ENCODE measurements at places on chromosomes 2 and 18.

DNA sequence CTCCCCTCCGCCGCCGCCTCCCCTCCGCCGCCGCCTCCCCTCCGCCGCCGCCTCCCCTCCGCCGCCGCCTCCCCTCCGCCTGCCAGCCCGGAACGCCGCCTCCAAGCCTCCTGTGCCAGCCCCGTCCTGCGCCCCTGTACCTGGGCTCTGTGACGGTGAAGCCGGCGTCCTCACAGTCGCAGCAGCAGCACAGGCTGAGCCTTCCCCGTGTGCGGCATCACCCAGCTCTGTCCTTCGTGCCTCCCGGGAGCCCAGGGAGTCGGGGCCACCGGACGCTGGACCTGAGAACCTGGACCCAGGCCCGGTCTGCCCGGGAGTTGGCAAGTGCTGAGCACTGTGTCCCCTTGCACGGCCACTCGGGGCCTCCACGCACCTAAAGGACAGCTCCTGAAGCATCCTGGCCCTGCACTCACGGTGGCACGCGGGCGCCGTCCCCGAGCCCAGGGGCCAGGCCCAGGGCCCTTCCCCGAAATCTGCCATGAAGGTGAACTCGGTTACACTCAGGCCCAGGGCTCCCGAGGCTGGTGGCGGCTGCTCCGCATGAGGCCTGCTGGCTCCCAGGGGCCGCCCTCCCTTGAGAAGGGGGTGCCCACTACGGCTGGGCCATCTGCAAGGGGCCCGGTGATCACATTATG lies 32.9 kb downstream of the RTP5 start:
- no peak for DNase-seq

- DNase-seq = no peak
Measured at GRCh38 chr2:48070415-48070814, 164.1 kb upstream of the FBXO11 start.

DNA sequence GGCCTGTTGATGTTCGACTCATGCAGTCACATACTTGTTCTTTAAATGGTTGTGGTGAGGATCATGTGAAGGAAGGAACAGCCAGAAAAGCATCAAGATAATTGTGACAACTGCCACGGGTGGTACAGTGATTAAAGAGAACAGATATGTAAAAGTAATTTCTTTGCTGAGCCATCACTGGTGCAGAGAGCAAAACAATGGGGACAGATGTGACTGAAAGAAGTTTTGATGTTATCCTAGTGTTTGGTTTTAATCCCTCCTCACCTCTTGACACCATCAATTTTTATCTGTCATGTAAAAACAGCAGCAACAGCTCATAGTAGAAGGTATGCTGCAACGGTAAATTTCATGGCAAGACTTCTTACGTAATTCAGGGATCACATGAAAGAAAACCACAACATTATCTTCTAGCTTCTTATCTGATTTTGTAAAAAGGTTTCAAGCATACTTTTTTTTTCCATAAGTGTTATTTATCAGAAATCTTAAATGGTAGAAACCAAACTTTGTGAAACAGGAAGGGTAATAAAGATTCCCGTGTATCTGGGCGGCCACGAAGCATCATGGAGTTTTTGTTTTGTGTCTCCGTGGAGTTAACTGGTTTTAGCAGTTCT lies 65.2 kb downstream of the PLCL1 start:
- DNase-seq = no peak

DNA sequence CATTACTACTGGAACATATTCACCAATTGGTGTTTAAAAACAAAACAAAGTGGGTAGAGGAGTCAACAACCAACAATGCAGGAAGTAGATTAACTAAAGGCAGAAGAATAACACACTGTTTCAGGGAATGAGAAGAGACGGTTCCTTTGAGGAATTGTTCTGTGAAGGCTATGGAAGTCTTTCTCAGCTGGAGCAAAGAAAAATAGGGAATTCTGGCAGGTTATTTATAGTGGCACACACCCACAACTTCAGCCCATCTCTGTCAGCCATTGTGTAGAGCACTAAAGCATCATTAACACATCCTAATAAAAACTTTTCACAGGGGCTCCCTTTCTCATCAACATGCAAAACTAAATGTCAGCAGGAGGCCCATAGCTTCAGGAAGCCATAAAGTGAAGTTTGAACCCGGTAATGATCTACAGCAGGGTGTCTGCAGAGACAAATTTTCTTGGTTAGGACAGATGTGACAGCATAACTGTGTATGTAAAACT lies 113.6 kb downstream of the CDH2 start:
- DNase-seq = no peak

GRCh38 chr18:70337139-70337972 lies 48.5 kb downstream of the SOCS6 start:
- peak; percentile 18 for DNase-seq

- no peak for DNase-seq
Measured at GRCh38 chr18:78978349-78979055, 1.1 kb upstream of the SALL3 start.

- no peak for DNase-seq
Measured at GRCh38 chr18:58862851-58863538, 1.7 kb upstream of the ZNF532 start.

GRCh38 chr2:107621186-107622165 lies 205.2 kb upstream of the RGPD4 start:
- no peak for DNase-seq

DNA sequence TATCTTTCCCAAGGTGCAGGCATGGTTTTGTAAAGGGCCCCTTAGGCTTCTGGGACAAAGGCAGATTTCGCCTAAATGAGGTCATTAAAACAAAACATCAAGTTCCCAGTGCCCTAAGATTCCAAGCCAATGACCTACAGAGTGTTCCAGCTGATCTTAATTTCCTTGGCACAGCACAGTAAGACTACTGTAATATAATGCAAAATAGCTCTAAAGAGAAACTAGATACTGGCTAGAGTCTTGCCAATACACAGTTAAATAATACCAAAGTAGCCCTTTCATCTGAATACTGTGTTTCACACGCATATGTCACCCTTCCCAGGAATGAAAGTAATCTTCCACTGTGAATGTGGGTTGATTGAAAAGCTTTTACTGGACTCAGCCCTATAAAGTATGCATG lies 14.7 kb downstream of the GRB14 start:
- DNase-seq = no peak

DNA sequence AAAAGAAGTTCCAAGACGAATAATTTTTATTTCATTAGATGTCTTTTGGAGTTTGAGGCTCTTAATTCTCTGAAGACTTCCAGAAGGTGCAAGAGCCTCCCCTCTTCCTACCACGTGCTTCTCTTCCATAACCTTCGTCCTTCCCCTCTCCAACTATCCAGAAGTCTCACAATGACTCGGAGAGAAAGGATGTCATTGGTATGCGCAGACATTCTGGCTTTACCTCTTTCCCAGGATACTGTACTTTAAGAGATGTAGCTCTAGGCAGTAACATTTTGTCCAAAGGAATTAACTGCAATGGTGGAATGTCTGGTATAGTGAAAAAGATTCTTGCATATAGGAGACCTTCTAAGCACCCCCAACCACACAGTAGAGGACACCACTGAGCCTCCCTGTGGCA lies 249.0 kb upstream of the OSR1 start:
- no peak for DNase-seq

DNA sequence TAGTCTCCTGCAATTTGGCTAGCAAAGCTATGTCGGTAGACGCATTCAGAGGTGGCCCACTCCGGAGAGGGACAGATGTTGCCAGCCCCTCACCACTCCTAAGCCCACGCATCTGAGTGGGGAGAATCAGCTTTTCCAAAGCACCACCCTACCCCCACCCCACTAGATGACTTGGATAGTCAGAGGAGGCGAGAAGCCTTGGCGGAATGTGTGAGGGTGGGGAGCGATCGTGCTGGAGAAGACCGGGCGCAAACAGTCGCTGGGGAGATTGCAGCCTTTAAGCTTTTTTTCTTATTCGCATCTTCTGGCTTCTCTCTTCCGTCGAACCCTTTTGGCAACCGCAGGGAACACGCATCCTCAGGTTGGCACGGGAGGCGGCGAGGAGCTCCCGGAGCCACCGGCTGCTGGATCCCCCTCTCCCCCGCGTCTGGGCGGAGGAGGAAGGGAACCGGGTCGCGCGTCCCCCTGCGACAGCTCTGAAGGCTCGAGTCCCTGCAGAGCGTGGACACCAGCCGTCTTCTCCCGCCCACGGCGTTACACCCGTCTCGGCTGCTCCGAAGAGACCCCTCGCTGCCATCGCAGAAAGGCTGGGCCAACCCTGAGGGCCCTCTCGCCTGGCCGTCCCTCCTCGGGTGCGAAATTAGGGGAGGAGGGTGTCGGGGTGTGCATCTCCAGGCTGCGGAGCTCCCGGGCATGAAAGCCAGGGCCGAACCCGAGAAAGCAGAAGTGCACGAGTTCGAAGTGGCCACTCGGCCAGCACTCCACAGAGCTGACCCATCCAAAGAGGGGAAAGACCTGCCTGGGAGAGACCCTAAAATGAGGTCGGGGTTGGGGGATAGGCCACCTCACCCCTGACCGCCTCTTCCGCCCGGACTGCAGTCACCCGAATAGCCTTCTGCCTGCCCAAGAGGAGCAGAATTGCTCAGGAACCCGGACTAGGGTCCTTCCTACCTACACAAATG lies 12.2 kb downstream of the EVX2 start:
- no peak for DNase-seq

DNA sequence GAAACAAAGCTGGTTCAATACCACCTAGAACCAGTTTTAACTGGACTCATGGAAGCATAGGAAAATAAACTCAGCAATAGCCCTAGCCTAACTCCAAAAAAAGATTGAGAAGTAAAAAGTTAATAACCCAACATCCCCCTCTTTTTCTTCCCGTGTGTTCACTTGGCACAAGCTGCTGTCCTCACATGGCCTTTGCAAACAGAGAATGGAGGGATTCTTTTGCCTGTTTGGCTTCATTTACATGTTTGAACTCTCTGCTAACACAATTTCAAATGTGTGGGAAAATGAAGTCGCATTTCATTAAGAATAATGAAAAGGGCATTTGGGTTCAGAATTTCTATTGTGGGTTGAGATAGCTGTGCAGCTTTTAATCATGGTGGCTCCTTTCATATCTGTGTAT lies 589.2 kb upstream of the LRRTM1 start:
- no peak for DNase-seq

- no peak for DNase-seq
Measured at GRCh38 chr2:183614799-183615435, 490.7 kb downstream of the NUP35 start.

DNA sequence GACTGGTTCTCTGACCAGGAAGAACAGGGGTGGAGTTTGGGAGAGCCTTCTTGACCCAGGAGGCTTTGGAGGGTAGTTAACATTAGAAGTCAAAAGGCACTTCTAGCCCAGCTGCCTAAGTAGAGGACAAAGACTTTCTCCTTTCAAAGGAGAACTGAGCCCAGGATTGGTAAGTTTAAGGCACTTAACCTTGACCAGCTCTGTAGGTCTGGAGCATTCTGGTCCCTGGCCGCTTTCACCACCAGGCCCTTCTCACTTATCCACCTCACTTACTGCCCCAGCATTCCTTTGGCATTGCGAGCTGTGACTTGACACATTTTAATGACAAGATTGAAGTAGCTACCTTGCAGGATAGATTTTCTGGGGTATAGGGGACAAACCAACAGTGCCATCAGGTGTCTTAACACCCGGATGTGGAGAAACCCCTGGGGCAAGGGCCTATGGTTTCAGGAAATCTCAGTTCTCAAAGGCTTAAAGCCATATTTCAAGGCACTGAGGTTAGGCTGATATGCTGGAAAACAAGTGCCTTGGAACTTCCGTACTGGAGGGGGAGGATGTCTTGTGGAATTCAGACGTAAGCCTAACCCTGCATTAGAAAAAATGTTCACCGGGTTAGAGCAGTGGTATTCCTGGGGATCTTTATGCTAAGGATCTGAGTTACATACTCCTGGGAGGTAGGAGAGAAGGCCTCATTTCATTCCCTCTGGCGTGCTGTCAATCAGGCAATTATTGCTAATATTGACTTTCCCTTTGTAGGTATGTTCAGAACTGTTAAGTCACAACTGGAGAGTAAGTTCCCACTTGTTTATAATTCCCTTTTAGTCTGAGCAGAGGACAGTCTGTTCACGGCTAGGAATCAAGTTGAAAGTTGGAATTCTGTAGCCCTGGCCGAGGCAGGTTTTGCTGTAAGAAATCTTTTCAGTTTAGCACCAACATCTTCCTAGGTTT lies 4.3 kb downstream of the C2orf68 start:
- no peak for DNase-seq

DNA sequence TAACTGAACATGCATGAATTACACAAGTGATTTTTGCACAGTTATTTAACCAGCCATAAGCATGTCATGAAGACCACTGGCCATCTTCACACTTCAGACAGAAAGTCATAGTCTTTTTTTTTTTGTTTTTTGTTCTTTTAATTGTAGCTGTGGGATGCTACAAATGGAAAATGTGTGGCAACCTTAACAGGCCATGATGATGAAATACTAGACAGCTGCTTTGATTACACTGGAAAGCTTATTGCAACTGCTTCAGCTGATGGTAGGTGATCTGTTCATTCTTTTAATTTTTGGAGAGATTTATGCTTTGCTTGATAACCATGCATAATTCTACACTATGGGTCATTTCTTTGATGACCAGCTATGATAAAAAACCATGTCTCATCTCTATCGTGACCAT lies 35.6 kb downstream of the DAW1 start:
- DNase-seq = no peak

DNA sequence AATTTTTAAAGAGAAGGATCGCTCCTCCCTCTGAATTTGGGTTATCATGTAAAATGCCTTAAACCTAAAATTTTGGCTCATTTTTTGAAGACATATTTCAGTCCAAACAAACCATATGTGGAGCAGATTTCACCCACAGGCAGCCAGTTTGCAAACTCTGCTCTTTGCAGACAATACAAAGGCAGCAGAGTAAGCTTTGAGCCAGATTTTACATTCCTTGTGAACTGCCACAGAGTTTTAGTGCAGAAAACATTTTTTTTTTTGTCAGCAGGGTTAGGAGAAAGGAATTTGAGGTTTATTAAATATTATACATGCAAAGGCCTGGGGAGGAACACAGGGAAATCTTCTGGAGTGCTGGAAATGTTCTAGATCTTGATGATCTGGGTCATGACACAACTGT lies 171.9 kb upstream of the FN1 start:
- no peak for DNase-seq

DNA sequence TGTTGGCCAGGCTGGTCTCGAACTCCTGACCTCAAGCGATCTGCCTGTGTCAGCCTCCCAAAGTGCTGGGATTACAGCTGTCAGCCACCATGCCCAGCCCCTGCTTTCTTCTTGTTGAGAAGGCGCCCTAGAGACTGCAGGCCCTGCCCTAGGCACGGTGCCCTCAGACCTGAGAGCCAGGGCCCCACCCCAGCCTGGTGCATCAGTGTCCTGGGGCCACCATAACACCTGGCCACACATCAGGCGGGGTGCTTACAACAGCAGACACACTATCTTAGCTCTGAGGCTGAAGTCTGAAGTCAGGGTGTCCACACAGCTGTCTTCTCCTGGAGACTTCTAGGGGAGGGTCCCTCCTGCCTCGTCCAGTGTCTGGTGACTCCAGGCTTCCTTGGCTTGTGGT lies 120.6 kb downstream of the NDUFA10 start:
- no peak for DNase-seq
